ENCODE measurements at places on chromosomes 16 and 17.

GRCh38 chr17:76191896-76192295 is 48.4 kb downstream of the RNF157 start:
- no peak for DNase-seq

- no peak for DNase-seq
Measured at GRCh38 chr16:56237451-56237930, 46.2 kb downstream of the GNAO1 start.

GRCh38 chr17:80817861-80818260 is 173.8 kb upstream of the CHMP6 start:
- DNase-seq, result no peak

DNA sequence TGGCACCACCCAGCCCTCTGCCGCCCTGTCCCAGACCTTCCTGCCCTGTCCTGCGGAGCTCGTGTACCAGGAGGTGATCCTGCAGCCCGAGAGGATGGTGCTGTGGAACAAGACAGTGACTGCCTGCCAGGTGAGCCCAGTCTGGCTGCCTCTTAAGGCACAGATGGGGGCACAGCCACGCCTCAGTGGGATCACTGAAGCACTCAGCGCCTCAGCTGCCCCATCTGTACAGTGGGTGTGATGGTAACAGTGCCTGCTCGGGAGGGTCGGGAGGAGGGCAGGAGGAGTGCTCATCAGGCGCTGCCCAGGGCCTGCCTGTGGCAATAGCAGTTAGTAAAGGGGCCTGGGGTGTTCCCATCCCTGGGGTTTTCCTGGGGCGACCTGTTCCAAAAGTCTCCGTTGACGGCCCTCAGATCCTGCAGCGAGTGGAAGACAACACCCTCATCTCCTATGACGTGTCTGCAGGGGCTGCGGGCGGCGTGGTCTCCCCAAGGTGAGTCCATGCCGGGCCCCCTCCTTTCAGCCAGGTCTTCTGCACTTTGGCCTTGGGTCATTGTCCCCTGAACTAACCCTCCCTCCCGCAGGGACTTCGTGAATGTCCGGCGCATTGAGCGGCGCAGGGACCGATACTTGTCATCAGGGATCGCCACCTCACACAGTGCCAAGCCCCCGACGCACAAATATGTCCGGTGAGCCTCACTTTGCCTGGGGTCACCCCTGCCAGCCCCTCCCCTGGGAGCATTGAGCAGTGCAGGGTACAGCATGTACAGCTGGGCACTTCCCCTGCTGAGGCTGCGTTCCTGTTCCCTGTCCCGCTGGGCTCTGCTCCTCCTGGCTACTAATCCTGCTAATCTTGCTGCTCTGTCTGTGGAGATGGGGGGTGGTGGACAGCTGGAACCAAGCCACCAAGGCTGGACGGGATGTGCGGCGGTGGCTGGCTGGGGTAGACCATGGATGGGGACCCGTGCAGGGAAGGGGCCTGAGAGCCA is 4.5 kb upstream of the TCAP start:
- DNase-seq, result no peak

DNA sequence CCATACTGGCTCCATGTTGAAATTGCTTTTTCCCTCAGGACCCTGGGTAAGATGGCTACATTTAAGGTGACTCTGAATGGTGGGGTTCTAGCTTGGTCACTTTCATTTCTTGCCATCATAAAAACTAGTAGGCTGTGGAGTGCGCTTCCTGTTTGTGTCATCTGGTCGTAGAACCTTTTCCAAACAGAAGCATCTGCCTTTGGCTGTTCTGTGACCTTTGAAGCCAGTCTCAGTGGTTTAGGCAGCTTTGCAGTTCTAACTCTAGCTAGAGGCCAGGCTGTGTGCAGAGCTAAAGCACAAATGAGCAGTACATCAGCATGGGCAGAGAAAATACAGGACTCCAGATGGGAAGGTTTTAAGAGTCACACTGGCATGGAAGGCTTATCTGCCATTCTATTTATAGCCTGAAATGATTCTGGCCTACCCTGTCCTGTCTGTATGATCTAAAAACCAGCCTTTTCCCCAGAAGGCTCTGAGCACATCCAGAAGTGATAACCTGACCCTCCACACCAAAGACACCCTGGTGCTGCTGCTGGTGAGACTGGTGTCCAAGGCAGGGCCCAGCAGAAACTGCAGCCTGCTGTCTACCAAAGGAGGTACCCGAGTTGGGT is 8.6 kb downstream of the ESRP2 start:
- no peak for DNase-seq

DNA sequence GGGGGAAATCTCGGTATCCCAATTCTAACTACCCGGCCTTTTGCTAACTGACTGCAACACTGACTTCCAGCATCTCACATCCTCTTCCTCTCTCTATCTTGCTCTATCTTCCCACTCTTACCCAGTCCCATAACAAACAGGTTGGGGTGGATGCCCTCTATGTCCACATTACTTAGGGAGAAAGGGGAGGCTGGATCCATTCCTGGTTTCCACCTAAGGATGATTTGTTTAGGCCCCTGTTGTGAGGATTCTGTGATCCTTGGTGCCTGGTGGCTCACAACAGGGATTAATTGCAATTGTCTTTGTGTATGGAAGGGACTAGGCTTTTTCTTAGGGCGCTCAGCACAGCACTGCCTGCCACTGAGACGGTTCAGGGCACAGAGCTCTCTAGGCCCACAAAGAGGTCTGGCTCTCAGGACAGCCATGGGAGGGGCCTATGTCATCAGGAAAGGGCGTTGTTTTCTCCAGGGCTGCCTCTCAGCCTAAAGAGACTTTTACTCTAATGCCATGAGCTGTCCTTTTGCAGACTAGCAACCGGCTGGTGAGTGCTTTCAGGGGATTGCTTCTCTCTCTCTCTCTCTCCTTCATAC is 612.1 kb upstream of the SALL1 start:
- DNase-seq, result no peak

DNA sequence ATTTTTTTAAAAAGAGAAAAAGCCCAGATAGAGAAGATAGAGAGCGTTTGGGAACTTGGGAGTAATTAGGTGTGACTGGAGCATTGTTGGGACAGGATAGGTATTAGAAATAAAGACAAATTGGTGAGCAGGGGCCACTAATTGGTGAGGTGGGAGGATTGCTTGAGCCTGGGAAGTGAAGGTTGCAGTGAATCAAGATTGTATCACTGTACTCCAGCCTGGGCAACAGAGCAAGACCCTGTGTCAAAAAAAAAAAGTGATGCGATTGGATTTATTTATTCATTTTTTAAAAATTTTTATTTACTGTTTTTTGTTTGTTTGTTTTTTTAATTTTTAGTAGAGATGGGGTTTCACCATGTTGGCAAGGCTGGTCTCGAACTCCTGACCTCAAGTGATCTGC is 5.1 kb downstream of the CASC3 start:
- DNase-seq, result no peak

DNA sequence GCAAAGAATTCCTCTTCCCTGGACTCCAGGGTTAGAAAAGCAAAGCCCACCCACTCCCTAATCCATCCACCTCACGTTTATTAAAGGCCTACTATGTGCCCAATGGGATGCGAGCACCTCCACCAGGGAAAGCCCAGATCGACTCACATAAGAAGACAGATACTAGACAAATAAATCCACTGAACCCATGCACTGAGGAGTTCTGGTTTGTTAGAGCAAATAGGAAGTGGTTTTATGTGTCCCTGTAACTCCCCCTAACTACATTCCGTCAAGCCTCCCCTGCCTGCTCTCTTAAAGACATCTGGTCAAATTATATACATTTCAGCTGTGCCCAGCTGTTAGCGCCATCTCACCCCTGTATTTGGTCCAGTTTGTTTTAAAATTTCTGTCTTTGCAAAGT is 218.5 kb upstream of the RPL38 start:
- no peak for DNase-seq

DNA sequence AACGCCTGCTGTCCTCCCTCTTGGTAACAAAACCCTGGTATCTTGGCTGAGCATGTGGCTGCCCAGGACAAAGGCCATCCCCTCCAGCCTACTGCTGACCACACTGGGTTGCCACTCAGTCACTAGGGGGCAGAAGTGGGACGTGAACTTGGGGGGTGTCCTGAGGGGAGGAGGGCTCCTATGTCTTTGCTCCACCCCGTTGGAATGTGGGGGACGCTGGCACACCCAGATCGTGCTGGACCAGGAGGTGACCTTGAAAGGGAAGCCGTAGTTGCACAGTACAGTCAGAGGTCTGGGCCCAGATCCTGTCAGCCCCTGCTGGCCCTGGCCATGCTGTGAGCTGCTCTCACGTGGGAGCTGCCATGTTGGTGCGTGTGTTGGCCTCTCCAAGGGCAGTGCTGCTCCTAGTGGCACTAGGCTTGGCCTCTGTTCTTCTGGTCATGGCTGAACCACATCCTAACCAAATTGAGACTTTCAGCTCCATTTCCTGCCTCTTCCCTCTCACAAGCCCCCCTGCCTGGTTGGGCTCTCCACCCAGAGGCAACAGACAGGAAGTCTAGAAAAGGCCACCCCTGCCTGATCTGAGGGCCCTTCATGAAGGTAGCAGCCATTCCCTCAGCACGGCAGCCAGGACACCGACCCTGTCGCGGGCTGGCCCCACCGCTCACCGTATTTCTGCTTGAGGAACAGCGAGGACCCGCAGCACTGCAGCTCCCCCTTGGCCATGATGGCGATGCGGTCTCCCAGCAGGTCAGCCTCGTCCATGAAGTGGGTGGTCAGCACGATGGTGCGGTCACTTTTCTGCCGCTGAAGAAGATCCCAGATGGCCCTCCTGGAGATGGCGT is 29.0 kb upstream of the RNPS1 start:
- no peak for DNase-seq

DNA sequence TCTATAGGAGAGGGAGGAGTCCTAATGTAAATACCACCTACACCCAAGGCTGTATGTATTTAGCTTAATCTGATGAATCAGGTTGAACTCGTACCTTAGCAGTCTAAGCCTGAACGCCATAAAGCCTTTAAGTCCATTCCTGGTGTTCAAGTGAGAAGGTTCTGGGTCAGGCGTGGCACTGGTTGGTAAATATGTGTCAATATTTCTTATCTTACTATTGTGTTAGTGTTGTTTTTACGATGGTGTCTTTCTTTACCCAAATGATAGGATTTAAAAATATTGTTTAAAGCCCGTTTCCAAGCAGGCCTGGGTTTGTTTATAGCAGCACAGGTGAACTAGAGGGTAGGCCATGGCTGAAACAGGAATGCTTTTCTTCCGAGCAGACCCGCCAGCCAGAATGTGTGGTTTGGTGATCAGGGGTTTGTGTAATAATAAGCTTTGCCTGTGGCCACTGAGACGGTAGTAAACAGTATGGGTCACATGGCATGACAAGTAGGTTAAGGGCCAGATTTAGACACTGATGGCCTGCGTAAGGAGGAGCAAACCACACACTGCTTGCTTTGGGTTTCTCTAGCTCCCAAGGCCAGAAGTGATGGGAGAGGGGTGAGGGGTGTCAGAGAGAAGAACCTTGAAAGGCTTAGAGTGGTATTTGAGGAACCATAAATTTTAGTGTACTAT is 3.3 kb downstream of the TMEM94 start:
- no peak for DNase-seq

- no peak for DNase-seq
Measured at GRCh38 chr16:30743716-30744115, 4.5 kb upstream of the PHKG2 start.

DNA sequence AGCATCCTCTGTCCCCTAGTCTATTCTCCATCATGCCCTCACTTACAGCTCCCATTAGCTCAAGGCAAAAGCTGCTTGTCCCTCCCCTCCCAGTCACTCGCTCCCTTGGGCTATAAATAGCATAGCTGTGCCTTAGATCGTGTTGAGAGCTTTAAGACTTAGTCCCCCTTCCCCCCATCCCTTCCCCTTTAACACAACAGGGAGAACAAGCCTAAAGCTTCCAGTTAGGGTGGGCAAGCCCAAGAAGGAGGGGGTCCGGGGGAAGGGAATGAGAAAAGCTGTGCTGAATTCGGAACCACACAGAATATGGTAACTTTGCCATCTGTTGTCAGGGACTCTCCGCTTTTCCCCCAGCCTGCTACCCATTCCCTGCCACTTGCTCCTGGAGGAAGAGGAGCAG is 4.9 kb upstream of the HIGD1B start:
- no peak for DNase-seq

DNA sequence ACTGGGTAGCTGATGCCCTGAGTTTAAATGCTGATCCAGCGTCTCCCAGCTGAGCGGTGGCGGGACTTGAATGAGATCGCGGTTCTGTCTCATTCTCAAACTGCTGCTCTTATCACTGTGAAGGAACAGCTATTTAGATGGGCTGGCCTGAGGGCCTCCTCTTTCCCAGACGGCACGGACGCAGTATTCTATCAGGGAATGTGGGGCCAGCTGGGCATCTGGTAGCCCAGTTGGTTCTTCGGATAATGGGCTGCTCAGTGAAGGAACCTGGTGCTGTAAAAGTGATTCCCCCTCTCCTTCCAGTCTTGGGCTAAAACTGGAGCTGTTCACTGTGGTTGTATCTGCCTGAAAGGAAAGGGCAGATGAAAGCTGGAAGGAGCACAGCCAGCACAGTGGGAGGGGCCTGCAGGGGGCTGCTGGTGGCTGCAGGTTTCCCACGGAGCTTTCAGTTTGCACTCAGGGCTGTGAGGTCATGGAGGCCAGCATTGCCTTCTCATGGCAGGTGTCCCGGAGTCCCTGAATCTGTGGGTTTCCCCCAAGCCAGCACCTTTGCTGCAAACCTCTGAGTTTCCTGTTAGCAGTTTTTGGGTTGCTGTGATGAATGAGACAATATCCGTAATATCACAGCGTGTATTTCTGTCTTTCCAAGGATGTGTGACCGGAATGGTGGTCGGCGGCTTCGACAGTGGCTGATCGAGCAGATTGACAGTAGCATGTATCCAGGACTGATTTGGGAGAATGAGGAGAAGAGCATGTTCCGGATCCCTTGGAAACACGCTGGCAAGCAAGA is 3.6 kb downstream of the IRF8 start:
- no peak for DNase-seq

- no peak for DNase-seq
Measured at GRCh38 chr17:71969500-71969899, 151.3 kb upstream of the SOX9 start.

GRCh38 chr17:82794781-82795482 is 43.1 kb downstream of the TBCD start:
- no peak for DNase-seq

- no peak for DNase-seq
Measured at GRCh38 chr17:27802033-27802432, 1.7 kb upstream of the NOS2 start.

DNA sequence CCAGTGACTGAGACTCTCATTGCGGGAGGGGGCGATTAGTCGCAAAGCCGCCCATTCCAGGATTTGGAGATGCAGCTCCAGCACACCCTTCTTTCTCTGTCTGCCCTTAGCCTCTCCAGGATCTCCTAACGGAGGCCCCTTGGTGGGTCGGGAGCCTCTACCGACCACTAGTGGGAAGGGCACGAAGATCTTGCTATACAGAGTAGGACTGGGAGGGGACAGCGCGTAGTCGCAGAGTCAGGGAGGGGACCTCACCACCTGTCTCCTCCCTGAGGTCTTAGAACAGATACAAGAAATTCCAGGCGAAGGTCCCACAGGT is 588 bp upstream of the SMTNL2 start:
- no peak for DNase-seq

- no peak for DNase-seq
Measured at GRCh38 chr16:82761858-82762257, 135.1 kb downstream of the CDH13 start.

- DNase-seq, result no peak
Measured at GRCh38 chr17:73237714-73238113, 24.0 kb downstream of the CPSF4L start.
